ENCODE measurements at places on chromosomes 13 and 19.

GRCh38 chr13:103030776-103031175, 35.4 kb downstream of the SLC10A2 start:
- DNase-seq, result no peak

GRCh38 chr13:21579754-21580316, 24.1 kb downstream of the MICU2 start:
- no peak for DNase-seq

DNA sequence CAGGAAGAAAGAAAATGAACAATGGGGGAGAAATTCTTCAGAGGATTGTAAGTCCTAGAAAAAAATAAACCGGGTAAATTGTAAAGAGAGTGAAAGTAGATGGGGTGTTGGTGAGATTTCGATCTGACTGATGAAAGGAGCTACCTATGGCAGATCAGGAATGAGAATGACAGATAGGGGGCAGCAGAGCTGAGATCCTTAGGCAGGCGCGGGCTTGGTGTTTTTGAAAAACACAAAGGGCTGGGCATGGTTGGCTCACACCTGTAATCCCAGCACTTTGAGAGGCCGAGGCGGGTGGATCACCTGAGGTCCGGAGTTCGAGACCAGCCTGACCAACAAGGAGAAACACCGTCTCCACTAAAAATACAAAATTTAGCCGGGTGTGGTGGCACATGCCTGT, 1468.6 kb upstream of the SLC10A2 start:
- DNase-seq, result no peak

GRCh38 chr19:40962460-40962961, 28.6 kb upstream of the CYP2B6 start:
- DNase-seq, result no peak

DNA sequence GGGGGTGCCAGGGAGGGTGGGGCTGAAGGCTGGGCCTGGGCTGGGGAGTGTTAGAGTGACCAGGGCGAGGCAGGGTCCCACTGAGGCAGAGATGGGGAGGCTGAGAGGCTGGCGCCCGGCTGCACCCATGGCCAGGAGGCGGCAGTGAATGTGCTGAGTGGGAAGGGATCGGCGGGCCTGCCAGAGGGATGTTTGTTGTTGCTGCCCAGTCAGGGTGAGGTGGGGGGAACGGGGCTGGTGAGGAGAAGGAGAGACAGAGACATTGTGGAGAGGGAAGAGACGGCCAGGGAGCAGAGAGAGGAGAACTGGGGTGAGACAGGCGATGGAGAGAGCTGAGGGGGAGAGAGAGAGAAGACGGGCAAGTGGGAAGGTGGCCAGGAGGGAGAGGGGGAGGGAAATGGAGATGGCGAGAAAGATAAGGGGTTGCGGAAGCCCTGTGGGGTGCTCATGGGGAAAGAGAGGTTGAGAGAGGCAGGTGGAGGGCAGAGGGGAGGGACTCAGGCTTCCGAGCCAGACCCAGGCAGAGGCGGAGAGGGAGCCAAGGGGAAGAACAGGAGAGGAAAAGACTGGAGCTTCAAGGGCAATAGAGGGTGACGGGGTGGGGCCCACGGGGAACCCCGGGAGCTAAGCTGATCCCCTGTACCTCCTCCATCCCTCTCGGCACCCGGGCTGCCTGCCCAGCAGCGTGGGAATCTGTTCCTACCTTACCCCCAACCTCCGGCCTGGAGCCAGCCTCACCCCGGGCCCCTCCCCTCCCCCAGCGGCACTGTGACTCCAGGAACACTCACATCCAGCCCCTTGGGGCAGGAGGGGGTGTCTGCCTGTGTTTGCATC, 690 bp upstream of the B3GNT8 start:
- no peak for DNase-seq

GRCh38 chr19:53977991-53978731, 13.3 kb upstream of the CACNG6 start:
- DNase-seq, result no peak

- DNase-seq, result peak; percentile 59
These were observed 15.5 kb downstream of the MAST3 start for GRCh38 chr19:18112989-18113478.

GRCh38 chr19:485583-486236, 10.6 kb upstream of the MADCAM1 start:
- no peak for DNase-seq

- DNase-seq, result no peak
These were observed 66.4 kb downstream of the DCT start for GRCh38 chr13:94412870-94413597.

- DNase-seq, result no peak
These were observed 23.0 kb upstream of the NDFIP2 start for GRCh38 chr13:79457948-79458347.

DNA sequence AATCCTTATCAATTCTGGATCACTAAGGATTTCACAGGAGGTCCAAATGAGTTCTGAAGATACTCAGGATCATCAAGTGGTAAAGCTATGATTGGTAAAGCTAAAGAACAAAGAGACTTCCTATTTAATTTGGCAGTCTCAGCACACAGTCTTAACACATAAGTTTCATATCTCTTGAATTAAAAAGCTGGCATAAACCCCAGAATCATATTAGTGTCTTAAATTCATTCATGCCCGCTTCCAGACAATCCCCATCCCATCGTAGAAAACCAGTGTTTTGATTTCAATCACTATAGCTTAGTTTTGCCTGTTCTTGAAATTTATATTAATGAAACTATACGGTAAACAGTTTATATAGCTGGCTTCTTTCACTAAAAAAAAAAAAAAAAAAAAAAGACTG, 278.7 kb downstream of the DIAPH3 start:
- DNase-seq, result no peak

DNA sequence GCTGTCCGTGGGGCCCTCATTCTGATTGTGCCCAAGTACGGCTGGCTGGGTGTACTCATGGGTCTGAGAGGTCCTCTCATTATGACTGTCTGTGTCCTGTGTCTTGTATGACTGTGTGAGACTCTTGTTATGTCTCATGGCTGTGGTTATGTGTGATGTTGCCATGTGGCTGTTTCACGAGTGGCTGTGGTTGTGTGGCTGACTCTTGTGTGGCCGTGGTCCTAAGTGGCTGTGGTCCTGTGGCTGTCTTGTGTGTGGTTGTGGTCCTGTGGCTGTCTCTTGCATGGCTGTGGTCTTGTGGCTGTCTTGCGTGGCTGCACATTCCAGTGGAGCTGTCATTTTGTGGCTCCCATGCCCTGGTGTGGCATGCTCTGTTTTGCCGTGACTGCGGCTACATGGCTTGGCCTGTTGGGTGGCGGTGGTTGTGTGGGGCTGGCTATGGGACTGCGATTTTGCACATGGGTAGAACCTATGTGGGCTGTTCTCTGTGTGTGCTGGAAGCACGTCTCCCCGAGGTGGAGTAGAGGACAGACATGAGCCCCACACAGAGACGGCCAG, 2.5 kb downstream of the LYL1 start:
- no peak for DNase-seq

DNA sequence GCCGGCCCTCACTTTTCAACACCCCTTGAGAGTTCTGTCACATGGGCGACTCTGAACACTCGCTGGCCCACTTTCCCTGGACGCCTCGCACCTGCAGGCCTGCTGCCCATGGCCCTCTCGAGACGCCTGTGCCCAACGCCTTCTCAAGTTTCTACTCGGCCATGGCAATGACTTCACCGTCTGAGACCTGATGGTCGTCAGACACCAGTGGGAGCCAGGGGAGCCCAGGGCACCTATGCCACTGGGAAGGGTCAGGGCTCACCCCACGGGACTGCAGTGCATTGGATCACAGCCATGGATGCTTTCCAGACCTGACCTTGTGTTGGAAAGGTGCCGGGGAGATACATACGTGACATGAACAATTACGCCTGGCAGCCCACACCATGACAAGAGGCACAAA, 60.1 kb downstream of the KLF2 start:
- DNase-seq, result no peak

DNA sequence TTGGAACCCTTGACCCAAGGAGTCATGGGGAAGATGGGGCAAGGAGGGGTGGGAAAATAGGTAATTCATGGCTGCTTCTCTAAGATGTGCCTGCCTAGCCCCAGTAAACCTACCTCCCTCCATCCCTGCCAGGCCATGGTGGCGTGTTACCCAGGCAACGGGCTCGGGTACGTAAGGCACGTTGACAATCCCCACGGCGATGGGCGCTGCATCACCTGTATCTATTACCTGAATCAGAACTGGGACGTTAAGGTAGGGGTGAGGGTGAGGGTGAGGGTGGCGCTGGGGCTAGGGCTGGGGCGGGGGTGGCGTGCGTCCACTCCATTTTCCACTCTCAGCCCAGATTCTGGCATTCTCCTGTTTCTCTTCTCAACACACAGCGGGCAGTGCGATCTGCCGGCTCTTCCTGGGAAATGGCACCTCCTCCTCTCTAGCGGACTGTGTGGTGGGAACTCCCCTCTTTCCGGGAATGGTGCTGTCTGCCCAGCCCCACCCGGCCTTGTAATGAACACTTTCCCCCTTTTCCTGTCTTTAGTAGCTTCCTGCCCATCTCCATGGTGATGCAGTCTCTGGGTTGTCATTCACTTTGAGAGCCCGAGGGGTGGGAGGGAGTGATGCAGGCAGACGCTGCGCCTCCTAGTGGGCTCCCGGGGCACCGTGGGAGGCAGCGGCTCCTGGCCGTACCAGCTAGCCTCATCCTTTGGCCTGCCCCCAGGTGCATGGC, 7.6 kb downstream of the EGLN2 start:
- no peak for DNase-seq

GRCh38 chr19:40335101-40335500, 13.1 kb downstream of the C19orf47 start:
- no peak for DNase-seq

- no peak for DNase-seq
These were observed 1.2 kb downstream of the KL start for GRCh38 chr13:33017323-33017929.

GRCh38 chr13:99151516-99151915, 49.1 kb upstream of the UBAC2 start:
- no peak for DNase-seq

- no peak for DNase-seq
These were observed 17.2 kb downstream of the GTF2F2 start for GRCh38 chr13:45137526-45137925.

DNA sequence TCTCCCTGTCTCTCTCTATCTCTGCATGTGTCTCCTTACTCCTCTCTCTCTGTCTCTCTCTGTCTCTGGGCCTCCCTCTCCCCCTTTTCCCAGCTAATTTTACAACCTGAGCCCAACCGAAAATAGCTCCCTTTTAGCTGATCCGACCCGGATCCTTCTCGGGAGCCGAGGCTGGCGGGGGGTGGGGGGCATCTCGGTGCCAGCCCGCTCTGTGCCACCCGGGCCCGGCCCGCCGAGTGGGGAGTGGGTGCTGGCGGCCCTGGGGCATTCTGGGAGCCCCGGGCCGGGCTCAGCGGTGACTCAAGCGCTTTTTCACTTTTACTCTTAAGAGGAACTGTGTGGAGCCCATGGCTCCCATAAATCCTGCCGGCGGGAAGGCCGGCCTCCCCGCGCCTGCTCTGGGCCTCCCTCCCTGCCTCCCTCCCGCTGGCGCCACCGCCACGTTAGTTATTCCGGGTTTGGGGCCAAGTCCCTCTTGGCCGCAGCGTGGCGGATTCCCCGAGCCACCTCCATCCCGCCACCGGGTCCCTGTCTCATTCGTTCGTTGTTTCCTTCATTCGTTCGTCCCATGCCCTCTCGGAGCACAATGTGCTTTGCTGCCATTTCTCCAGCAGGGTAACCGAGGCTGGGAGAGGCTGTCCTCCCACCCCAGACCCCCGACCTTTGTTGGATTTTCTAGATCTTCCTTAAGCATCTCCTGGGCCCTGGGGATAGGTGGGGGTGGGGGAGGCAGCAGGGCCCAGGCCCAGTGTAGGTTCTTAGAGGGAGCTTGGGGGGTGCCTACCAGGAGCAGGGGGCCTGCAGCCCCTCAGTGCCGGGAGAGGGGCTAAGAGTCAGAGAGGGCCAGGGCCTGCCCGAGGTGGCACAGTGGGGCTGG, 3.2 kb downstream of the NFIC start:
- DNase-seq, result no peak

GRCh38 chr13:23953860-23954512, 56.7 kb upstream of the C1QTNF9B start:
- no peak for DNase-seq

- no peak for DNase-seq
These were observed 774 bp upstream of the PPP2R1A start for GRCh38 chr19:52188822-52189734.

DNA sequence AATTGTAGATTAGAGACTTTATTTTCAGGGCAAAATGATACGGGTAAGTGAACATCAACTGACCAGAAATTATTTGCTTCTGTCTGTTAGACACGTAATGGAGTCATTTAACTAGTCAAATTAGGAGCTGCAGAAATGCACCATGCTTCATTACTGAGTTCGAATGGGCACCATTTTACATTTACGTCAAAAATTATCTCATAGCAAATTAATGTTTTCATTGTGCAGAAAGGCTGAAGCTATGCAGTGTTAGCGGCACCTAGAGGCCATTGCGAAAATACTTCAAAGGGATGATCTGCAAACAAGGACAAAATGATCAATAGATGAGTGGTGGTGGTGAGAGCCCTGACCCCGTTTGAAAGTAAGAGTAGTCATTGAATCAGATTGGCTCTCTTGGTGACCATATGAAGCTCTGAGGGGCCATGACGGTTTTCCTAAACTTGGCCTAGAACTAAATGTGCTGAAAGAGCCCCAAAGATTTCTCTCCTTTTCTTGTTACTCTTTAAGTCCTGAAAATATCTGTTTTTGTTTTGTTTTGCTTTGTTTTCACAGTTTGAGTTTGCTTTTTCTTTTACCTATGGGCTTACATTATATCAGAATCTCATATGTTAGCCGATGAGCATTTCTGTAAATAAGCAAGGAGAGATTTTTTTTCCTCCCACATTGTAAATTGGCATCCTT, 277.9 kb downstream of the ZNF536 start:
- no peak for DNase-seq

DNA sequence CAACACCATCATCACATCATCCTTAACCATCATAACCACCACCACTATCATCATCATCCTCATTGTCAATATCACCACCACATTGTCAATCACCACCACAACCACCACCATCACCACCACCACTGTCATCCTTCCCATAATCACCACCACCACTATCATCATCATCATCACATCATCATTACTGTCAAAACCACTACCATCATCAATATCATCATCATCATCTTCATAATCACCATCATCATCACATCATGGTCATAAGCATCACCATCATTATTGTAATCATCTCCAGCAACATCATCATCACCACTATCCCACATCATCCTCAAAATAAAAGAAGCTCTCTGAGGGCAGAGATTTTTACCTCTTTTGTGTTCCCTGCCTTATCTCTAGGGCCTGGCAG, 52.2 kb downstream of the MBD3L1 start:
- no peak for DNase-seq

- DNase-seq, result no peak
These were observed 3.9 kb upstream of the NUDT19 start for GRCh38 chr19:32687681-32688080.

DNA sequence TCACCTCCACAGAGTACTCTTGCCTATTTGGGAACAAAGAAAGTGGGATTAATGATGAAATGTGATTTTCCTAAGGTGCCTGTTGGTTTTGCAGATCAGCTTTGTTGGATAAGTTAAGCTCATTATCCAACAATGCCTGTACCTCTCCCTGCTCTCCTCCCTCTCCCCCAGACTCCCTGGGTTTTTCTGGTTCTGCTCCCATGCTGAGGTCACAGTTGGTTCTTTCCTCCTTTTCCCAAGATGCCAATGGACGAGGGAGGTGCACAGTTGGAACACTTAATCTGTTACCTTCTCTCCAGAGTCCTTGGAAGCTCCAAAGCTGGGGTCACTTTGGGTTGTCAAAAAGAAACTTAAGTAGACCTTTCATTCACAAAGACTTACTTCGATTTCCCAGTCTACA, 1.6 kb downstream of the OXGR1 start:
- no peak for DNase-seq

GRCh38 chr13:46721054-46721453, 75.9 kb downstream of the ESD start:
- no peak for DNase-seq

GRCh38 chr13:72005455-72005854, 138.5 kb upstream of the DACH1 start:
- no peak for DNase-seq
